GM23338 (cell line): ENCODE measurements at places on chromosomes 13 and 19. TPM values are rescaled to one million over a fixed set of nuclear protein-coding genes. Genes with fewer than 3 reads are reported as not detected.

DNA sequence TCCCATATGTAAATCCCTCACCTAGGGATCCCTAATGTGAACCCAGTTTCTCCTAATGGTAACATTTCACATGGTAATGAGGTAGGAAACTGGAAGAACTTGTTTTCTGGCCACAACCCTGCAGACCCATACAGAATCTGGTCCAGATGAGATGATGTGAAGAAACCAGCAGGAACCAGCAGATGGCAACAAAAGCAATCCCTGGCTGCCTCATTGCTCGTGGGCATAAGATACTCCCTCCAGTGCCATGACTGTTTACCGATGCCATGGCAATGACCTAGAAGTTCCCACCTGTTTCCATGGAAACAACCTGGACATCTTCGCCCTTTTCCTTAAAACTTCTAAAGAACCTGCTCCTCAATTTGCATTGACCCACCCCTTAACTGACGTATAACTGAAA lies 1.4 kb upstream of the CD209 start:
- no peaks in the 10 kb centered on the region for H3K27me3 ChIP-seq
- no peak overlapping the region for H3K4me3 ChIP-seq

GRCh38 chr13:105509981-105510762 lies 1025.3 kb downstream of the EFNB2 start:
- no peaks in the 10 kb centered on the region for H3K4me1 ChIP-seq
- no peaks in the 10 kb centered on the region for H3K36me3 ChIP-seq
- no peaks in the 10 kb centered on the region for H3K27me3 ChIP-seq
- no peak overlapping the region for H3K27ac ChIP-seq

GRCh38 chr13:41917641-41918040 lies 43.3 kb downstream of the VWA8 start:
- H3K27ac ChIP-seq = no peak overlapping the region
- no peak overlapping the region for H3K4me3 ChIP-seq
- H3K4me1 ChIP-seq = no peaks in the 10 kb centered on the region
- no peak for DNase-seq
- H3K27me3 ChIP-seq = no peaks in the 10 kb centered on the region

DNA sequence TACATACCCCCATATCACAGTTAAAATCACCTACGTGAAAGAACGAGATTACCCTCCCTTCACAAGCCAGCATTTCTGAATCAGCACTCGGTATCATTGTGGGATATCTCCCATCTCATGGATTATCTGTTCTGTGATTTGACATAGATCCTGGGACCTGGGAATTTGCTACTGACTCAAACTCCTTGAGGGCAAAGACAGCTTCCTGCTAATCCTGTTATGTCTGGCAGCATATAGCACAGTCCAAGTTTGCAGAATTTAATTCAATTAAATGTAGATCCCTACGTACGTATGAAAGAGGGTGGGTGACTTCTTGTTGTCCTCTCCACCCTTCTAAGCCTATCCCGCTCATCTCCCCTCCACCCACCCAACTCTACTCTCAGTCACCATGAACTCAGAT lies 476.5 kb downstream of the KLF5 start:
- H3K4me1 ChIP-seq = no peaks in the 10 kb centered on the region
- no peak overlapping the region for H3K4me3 ChIP-seq
- no peak overlapping the region for H3K27ac ChIP-seq
- H3K36me3 ChIP-seq = no peaks in the 10 kb centered on the region
- H3K27me3 ChIP-seq = no peaks in the 10 kb centered on the region
- DNase-seq = no peak

GRCh38 chr19:5977222-5977784 lies 637 bp downstream of the RANBP3 start:
- H3K4me3 ChIP-seq = peak overlapping the region; percentile 87
- peak overlapping the region; percentile 85; the same call in 1 of the 2 replicates for H3K27ac ChIP-seq
- H3K27me3 ChIP-seq = no peaks in the 10 kb centered on the region
- no peaks in the 10 kb centered on the region for H3K36me3 ChIP-seq
- DNase-seq = no peak
- H3K4me1 ChIP-seq = peaks cover 20% of the 10 kb centered on the region; the same call in 1 of the 2 replicates

DNA sequence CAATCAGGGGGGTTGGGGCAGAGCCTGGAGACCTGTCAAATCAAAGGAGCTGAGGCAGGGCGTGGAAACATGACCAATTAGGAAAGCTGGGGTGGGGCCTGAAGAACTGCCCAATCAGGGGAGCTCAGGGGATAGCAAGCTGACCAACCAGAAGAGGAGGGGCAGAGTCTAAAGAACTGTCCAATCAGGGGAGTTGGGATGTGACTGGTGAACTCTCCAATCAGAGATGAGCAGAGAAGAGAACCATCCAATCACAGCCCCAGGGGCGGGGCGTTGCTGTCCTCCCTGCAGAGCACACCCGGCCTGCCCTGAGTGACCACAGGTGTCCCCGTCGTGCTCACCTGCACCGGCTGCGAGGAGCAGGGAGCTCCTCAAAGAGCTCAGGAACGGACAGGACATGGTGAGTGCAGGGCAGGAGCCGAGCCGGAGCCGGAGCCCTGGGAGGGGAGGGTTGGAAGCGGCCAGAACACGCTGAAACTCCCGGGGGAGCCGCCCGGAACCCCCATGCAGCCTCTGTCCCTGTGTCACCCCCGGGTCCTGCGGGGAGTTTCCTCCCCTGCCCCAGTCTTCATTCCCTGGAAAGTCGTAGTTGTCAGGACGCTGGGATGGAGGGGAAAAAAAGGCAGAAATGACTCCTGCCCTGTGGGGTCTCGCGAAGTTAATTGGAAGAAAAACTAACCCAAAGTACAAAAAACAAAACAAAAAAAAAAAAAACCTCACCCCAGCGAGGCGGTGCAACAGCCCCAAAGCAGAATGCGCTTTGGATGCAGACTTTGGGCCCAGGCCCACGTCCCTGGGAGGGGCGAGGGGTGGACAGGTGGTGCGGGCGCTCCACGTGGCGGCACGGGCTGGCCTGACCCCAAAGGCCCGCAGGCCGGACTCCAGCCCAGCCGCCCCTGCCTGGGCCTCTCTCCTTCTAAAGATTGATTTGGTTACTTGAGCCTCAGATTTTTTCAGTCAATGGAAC lies at the start of gene ZNF556:
ZNF556 (plus strand) TSS at position 311 of the 967 bp plus-strand sequence; CDS start at position 398, 87 bp downstream.
- peak; percentile 7 for DNase-seq
- no peaks in the 10 kb centered on the region for H3K4me1 ChIP-seq
- H3K36me3 ChIP-seq = no peaks in the 10 kb centered on the region
- H3K27ac ChIP-seq = no peak within 1 kb of the TSS
- H3K4me3 ChIP-seq = no peak within 1 kb of the TSS

DNA sequence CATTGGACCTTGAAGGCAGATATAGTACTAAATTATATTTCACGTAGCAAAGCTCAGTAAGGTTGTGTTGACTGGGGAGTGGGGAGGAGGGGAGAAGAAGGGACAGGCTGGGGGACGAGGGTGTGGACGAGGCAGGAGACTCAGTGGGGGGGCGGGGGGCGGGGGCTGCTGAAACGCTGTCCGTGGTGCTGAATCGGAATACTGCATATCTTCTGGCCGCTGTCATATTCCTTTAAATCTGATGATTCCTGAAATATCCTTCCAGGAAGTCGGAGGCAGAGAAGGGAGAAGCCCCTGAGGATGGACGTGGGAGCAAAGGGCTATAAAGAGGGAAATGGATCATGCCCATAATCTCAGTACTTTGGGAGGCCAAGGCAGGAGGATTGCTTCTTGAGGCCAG lies 34.7 kb upstream of the CASP14 start:
- H3K36me3 ChIP-seq = no peaks in the 10 kb centered on the region
- H3K27me3 ChIP-seq = peaks cover 46% of the 10 kb centered on the region
- H3K27ac ChIP-seq = no peak overlapping the region
- no peaks in the 10 kb centered on the region for H3K4me1 ChIP-seq
- H3K4me3 ChIP-seq = no peak overlapping the region
- peak; percentile 39 for DNase-seq

SYNGR4 gene
- total RNA-seq = not detected in 2 replicates

FGF9 gene
- total RNA-seq = 0.08 TPM in 1 of 2 replicates, not detected in the other

KLHL1 gene
- total RNA-seq = not detected in 2 replicates

CHST8 gene
- 23.8 and 38.2 TPM in 2 replicates for total RNA-seq

LSR gene
- total RNA-seq = 195 and 212 TPM in 2 replicates
